ENCODE measurements at places on chromosomes 1 and 21. TPM values are rescaled to one million over a fixed set of nuclear protein-coding genes. Genes with fewer than 3 reads are reported as not detected.

RGS13 gene
- not detected for total RNA-seq

RAB3B gene
- total RNA-seq = 1.2 TPM

ZMYND12 gene
- total RNA-seq = 0.57 TPM

PTPRC gene
- total RNA-seq = 1.4 TPM

CDA gene
- total RNA-seq = 0.62 TPM

PPOX gene
- total RNA-seq = 20.6 TPM

TCHHL1 gene
- total RNA-seq = not detected

CELA2A gene
- total RNA-seq = 0.72 TPM

RNF115 gene
- 14.5 TPM for total RNA-seq

RGS4 gene
- total RNA-seq = 0.26 TPM

TFB2M gene
- 21.0 TPM for total RNA-seq

ADAMTS4 gene
- total RNA-seq = 0.26 TPM

DNA sequence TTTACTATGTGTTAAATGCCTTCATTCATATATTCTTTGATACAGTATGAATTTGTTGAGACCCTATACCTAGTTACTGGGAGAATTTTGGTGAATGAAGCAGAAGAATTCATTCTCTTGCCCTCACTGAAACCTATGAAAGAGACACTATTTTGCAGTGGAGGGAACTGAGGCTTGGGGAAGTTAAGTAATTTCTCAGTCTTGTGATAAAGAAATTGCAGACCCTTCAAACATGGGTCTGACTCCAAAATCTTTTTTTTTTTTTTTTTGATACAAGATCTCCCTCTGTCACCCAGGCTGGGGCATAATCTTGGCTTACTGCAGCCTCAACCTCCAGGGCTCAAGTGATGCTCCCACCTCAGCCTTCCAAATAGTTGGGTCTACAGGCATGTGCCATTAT, 132.1 kb downstream of the DNM3 start:
- DNase-seq = no peak

- DNase-seq = no peak
These were observed 2.1 kb downstream of the SH3BGRL3 start for GRCh38 chr1:26281971-26282370.

DNA sequence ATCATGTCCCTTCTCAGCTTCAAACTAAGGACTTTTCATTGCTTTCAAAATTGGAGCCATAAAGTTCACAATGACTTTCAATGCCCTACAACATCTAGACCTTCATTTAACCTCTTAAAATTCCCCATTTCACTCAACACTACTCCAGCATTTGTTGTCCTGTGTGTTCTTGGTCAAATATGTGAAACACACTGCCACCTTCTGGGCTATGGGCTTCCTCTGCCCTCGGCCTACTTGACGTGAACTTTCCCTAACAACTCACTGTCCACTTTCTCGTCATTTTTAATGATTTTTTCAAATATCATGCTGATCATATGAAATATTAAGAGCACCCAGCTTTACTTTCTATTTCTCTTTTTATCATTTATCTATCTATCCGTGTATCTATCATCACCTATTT, 2018.4 kb downstream of the NCAM2 start:
- peak; percentile 4 for DNase-seq

DNA sequence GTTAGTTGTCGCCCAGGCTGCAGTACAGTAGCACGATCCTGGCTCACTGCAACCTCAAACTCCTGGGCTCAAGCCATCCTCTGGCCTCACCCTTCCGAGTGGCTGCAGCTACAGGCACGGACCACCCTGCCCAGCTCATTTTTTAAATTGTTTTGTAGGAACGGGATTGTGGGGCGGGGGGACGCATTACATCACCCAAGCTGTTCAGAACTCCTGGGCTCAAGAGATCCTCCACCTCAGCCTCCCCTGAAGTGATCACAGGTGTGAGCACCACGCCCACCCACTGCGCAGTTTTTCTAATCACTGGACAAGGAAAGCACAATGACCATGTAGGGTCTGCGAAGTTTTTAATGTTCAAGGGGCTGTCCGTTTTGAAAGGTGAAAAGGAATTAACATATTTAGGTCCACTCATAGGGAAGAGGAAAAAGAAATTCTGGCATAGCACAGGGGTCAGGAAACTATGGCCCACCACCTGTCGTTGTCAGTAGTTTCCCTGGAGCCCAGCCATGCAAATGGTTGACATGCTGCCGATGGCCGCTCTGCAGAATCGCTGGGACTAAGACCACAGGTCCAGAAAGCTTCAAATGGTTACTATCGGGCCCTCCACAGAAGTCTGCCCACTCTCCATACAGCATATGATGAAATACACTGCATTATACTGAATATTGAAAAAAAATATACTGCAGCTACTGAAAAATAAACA, 26.0 kb downstream of the SETD4 start:
- DNase-seq = no peak

DNA sequence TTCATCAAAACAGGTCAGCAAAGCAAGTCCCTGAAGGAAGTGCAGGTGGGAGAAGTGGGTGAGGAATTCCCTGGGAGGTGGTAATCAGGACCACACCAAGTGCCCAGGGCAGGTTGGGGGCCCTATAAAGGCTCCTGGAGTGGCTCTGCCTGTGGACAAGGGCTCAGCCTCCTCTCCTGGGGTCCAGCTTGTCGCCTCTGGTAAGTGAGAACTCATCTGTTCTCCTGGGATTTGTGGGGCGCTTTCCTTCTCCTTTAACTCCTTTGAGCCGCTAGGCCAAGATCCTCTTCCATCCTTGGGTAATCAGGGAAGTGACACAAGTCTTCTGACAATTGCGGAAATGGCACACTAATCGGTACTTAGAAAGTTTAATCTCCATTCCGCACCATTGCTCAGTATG, at the start of gene SPRR4:
TSS of gene SPRR4 (plus strand) at position 154 of the 400 bp plus-strand sequence. CDS start 1,243 bp downstream, outside the sequence.
- DNase-seq = no peak

- DNase-seq = no peak
These were observed 399 bp upstream of the PTPRC start for GRCh38 chr1:198638441-198638840.

DNA sequence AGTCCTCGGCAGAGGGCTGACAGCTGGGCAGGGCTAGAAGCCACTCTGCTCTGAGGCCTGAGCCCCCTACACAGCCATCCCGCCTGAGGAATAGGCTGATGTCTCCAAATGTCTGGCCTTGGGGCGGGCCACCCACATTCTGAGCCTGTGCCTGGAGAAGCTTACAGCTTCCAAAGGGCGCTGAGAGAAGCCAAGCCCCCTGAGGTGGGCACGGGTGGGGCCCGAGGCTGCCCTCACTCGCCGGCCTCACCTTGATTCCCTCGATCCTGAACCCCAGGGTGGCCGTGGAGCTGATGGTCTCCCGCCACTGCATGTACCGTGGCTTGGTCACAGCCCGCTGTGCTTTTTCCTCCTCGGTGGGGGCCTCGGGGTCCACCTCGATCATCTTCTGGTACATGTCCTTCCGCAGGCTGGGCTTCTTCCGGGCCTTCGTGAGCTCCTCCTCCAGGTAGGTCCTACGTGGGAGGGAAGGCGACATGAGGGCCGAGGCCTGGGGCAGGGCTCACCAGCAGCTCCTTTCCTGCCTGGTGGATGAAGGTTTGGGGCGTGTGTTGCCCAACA, 93.2 kb downstream of the STUM start:
- DNase-seq = no peak

DNA sequence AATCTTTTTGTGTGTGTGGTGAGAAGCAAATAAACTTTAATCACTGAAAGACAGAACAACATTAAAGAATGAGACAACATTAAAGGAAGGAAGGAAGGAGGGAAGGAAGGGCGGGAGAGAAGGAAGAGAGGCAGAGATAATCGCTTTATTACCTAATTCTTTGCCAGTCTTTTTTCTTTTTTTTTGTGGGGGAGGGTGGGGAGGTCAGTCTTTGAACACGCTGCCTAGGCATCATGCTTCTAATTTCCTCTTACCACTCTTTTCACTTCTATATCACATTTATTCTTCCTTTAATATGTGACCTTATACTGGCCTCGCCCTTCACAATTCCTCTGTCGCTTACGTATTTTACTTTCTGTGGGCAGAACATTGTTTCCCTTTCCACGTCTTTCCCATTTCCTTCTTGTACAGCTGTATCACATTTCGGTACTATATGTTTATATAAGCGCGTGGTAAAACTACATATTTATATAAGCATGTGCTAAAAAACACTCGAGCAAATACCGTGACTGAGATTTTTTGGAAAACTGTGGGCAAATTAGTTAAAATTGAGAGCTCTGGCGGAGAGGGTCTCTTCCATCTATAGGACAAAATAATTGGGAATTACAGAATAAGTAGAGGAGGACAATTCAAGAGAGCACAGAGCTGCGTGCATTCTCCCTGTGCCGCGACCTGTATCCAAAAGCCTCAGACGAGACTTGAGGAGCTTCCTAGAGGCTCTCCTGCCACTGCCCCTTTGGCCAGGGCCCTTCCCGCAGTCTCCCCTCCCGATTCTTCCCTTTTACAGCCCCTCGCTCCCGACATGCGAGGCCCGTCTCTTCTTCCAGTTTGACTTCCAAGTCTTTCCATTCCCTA, 823 bp upstream of the PRKAA2 start:
- DNase-seq = no peak

- peak; percentile 89 for DNase-seq
These were observed 26.9 kb upstream of the DDR2 start for GRCh38 chr1:162605225-162605927.

DNA sequence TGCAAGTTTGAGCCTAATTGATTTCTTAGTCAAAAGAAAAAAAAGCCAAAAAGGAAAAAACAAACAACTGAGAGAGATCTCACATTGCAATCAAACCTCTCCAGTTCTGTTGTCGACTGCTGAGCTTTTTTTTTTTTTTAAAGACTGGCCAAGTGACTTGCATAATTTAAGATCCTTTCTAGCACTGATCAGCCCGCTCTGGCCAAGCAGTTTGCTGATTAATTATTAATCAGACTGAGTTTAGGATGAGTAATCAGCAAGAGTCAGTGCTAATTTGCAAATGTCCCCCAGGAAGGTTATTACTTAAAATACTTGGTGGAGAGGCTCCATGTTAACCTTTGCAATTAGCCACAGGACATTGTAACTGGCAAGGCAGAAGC, 39.3 kb downstream of the HMGB4 start:
- DNase-seq = no peak

GRCh38 chr1:8450312-8450711, 132.4 kb downstream of the SLC45A1 start:
- DNase-seq = no peak

DNA sequence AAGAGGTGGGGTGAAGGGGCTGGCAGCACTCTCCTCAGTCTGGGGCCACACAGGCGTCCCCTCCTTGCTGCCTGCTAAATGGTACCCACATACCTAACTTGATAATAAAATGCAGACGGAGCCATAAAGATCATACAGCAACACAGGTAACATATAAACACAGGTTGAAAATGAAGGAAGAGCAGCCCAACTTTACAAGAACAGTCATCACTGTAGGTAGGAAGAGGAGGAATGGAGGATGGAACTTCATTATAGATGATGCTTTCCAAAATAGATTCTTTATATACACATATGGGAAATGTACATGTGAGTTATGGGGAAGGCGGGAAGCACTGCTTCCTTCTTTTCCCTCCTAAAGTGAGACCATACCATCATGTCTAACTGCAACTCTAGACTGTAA, 13.4 kb downstream of the C2CD2 start:
- DNase-seq = no peak

DNA sequence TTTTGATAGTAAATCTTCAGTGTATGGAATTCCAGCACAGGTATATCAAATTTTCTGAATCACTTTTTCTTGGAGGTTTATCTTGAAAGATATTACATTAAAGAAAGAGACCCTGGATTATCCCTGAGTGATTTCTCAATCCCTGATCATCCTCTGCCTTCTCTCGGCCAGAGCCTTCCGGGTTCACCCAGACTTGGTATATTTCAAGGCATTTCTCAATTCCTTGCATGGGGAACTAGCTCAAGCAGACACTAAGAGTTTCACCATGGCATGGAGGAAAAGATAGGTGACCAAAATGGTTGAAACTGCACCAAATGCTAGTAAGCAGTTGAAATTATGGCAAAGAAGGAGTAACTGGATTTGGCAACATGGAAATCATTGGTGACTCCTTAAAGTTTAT, 5.7 kb downstream of the VAMP4 start:
- DNase-seq = no peak

DNA sequence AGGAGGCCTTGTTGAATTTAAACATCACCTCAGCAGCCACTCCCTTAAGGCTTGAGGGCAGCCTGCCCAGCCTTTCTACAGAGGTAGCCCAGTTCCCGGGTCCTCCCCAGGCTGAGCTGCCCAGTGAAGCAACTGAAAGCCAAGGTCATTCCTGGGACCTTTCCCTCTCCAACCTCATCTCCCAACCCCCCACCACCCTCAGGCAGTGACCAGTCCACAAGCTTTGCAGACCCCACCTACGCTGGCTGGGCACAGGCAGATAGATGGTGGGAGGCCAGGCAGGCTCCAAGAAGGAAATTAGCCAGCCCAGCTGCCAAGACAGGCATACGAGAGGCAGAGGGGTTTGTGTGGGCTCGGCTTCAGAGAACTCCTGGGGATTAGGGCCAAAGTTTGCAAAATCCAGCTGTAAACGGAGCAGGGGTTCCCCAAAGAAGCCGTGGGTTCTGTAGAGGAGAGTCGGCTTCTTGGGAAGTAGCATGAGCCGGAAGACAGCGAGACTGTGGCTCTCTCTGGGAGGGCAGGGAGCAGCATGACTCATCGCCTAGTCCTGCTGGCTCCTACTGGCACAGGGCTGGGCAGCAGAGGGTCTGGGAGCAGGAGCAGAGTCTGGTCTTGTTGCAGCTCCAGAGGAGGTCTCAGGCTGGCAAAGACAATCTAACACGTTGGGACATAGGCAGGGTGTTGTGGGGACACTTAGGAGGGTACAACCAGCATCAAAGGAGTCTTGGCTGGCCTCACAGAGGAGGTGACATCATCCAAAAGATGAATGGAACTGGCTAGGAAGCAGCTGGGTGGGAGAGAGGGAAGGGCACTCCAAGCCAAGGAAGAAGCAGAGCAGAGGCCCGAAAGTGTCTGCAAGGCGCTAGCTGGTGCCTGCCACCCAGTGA, 2.8 kb upstream of the ZC3H12A start:
- peak; percentile 69 for DNase-seq

DNA sequence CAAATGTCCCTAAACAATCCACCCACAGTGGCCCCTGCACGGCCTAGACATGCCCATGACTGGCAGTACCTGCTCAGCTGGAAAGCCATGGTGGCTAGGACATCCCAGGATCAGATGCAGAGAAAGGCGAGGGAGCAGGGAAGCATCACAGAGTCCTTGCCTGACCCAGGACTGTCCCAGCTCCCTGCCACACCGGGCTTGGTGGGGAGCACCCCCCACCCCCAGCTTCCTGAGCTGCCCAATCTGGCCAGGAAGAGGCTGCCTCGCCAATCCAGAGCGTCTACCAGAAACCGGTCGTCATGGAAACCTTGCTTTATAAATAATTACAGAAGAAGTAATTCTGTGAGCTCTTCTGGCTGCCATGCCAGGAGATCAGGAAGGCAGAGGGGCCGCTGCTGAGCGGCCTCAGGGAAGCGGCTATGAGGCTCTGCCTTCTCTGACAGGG, 34.8 kb downstream of the ACOT7 start:
- no peak for DNase-seq
